ENCODE measurements at places on chromosomes 7 and 10.

GRCh38 chr10:7672341-7673134 is 5.8 kb upstream of the ITIH5 start:
- DNase-seq, result no peak

- no peak for DNase-seq
These were observed 78.1 kb upstream of the STRIP2 start for GRCh38 chr7:129356176-129356575.

GRCh38 chr10:116974456-116975005 is 30.5 kb downstream of the SHTN1 start:
- DNase-seq, result no peak

GRCh38 chr10:94108200-94108599 is 114.5 kb downstream of the PLCE1 start:
- DNase-seq, result no peak

DNA sequence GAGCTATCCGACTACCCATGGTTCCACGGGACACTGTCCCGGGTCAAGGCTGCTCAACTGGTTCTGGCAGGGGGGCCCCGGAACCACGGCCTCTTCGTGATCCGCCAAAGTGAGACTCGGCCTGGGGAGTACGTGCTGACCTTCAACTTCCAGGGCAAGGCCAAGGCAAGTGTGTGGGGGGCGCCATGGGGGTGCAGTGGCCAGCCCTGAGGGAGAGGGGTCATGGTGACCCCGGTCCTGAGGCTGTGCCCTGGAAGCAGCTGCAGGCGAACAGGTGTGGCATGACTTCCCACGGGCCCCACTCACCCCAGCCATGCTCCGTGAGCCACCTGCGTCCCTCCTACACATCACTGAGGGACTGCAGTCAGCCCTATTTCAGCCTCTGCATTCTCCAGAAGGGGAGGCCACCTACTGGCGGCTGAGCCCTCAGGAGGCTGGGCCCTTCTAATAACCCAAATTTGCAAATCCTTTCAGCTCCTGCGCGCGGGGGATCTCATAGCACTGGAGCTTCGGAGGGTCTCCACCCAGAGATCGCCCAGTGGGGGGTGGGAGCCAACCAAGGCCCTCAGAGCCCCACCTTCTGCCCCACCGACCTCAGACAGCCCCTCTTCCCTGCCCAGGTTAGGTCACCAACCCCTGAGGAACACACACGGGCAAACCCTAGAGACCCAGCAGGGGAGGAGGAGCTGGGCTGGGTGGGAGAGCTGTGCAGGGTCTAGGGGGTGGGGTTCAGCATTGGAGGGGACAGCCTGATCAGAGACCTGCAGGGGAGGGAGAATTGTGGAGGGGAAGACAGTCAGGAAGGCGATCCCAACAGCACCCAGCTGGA is 30.8 kb downstream of the SH2B2 start:
- DNase-seq, result no peak

GRCh38 chr7:2996141-2996540 is 47.5 kb downstream of the CARD11 start:
- DNase-seq, result no peak

GRCh38 chr10:97939446-97939990 is 89.9 kb downstream of the GOLGA7B start:
- DNase-seq, result no peak

GRCh38 chr10:17431871-17432311 is 22.5 kb downstream of the ST8SIA6 start:
- no peak for DNase-seq

GRCh38 chr10:62264702-62265436 is 3.8 kb downstream of the RTKN2 start:
- no peak for DNase-seq

- no peak for DNase-seq
These were observed 598.4 kb downstream of the LRMDA start for GRCh38 chr10:76029782-76030181.

GRCh38 chr7:3091631-3092030 is 48.0 kb upstream of the CARD11 start:
- no peak for DNase-seq

- DNase-seq, result no peak
These were observed 625.7 kb upstream of the ANKRD30A start for GRCh38 chr10:36499693-36500092.

GRCh38 chr10:663831-664251 is 25.6 kb downstream of the DIP2C start:
- no peak for DNase-seq

DNA sequence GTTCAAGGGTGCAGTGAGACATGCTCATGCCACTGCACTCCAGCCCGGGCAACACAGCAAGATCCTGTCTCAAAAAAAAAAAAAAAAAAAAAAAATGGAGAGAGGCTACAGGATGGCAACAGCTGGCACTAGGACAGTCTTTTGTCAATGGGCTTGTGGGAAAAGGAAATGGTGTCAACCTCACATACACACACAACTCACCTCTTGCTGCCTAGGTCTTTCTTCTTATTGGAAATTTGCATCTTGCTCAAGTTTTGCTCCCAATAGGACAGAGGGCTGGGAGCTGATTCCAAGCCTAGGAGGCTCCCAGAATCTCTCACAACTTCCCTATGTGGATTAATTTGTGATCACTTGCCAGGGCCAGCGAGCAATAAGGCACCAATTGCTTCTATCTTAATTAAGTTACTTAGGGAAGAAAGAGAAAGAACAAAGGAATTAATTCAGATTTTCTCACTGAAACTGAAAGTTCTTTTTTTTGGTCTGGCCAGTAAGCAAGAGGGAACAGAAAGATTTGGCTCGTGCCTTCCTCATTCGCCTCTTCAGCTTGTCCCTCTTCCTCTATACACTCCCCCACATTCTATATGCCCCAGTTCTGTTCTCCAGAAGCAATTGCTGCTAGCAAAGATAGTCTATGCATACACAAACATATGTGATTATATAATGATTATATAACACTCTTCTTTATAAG is 33.8 kb downstream of the MAP3K8 start:
- no peak for DNase-seq

DNA sequence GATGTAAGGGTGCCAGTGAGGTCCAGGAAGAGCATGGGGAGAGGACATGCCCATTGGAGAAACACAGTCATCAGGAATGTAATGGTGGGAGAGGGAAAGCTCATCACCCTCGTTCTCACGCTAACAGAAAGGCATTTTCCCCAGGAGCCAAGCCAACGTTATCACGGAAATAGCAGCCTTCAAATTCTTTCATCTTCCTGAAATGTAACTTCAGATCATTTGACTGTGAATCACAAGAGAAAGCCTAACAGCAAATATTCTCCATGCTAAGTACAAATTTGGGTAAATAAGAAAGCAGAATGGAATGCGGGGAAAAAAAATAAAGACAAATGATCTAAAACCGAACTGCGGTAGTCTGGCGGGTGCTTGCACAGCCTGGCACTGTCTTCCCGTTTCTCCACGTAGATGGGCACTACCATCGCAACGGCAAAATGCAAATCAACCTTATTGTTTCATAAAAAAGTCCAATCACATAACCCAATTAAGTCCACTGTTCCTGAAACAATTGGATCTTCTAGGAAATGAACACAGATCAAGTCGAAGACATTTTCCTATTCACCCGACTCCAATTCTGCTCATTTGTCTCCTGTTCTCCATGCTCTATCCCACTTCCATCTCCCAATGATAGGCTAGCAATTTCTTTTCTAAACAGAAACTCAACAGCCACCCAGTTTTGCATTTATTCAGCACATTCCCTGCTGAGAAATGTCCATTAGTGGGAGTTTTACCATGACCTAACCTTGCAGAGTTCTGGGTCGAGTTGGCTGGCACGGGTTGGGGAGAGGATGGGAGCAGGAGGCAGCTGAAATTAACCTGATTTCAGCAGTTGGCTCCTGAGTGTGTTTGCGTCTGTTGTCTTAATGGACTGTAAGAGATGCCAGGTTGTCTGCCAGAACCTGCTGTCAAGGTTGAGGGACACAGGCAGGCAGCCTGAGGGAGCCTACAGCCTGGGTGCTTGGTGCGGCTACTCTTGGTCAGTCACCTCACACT is 74.6 kb upstream of the FRMD4A start:
- DNase-seq, result no peak

DNA sequence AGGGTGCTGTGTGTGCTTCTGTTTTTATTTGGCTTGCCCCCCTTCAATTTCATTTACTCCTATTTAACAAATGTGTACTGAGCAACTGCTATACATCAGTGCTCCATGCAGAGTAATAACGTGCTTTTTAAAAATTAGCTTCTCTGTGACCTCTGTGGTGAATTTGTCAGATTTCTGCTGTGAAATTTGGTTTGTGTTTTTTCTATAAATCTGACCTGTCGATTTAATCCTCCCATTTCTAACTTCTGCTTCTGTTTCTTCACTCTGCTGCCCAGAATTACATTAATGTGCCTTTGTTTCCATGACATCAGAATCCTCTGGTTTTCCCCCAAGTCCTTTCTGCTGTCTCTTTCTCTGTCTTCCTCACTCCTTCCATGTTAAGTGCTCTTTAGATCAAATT is 123.8 kb upstream of the CACNA2D1 start:
- no peak for DNase-seq

DNA sequence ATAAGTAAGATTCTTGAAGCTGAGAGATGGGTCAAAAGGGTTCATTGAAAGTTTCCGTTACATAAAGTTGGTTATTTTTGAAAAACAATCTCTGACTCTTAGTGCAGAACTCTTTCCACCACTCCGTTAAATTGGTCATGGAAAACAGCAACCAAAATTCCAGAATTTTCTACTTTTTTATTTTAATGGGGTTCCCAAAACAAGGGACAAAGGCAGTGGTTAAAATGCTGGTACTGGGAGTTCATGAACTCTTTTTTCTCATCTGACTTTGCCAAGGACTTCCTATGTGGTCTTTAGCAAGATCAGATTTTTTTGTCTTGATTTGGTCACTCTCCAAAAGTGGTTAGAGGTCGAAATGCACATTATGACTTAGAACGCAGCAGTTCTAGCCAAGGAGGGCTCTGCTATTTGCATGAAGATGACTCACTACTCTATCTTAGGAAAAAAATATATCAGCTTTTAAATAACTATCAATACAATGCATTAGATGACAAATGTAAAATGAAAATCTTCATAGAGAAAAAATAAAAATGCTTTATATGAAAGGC is 145.7 kb downstream of the REEP3 start:
- DNase-seq, result no peak

Measured in stimulated activated CD4-positive, alpha-beta T cell treated with anti-CD3 and anti-CD28 coated beads, Interleukin-12 subunit alpha, Interleukin-12 subunit beta, amount 100 ng/mL, for 4 hours (primary cell).